ENCODE measurements at places on chromosomes 7 and 10.

DNA sequence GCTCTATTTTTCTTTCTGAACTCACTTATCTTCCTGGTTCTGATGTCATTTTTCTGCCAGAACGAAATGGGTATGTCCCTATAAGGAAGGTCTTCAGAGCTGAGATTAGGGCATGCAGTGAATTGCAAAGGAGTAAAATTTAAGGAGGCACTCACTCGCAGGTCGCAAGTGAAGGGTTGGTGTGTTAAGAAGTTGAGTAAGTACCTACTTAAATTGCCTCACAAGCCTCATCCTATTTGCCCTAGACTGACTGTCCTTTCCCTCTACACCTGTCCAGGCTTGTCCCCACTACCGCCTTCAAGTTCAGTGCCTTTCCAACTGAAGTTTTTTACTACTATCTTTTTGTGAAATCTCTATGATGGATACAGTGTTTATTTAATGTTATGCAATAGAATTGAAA, 191.5 kb downstream of the AHR start:
- DNase-seq, result peak; percentile 1

- DNase-seq, result no peak
Measured at GRCh38 chr7:75732764-75733630, 5.7 kb downstream of the HIP1 start.

DNA sequence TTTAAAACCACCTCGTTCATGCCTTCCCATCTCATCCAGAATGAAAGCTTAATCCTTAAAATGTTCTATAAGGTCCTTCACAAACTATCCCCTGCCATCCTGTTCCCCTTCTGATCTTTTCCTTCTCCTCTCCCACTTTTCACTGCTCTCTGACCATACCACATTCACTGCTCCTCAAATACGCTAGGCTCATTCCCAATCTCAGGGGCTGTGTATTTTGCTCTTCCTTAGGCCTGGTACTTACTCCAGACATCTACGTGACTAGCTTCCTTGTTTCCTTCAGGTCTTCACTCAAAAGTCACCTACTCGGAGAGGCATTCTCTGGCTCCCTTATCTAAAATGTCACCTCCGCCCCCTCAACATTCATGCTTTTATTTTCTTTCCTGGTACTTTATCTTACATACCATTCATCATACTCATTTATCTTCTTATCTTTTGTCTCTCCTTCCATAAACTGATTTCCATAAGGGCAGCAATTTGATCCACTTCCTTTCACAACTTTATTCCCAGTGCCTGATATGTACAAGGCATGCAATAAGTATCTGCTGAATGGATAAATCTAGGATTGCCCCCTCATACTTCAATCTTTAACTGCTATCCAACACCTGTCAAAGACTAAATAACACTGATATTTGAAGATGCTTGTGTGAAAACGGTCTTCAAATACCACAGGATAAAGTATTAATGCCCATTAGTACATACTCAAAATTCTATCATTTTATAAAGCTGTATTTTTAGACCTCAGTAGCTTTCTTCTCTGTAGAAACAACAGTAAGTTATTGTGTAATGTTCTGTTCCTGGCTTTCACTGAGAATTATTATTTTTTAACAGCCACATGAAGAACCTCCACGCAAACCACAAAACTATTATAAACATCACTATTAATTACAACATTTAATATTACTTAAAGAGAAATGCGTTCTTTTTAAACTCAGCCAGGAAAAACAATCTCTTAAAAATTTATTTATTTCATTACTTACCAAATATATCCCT, 27.0 kb downstream of the JMJD1C start:
- no peak for DNase-seq

GRCh38 chr7:121302214-121302745, 26.5 kb upstream of the WNT16 start:
- no peak for DNase-seq

DNA sequence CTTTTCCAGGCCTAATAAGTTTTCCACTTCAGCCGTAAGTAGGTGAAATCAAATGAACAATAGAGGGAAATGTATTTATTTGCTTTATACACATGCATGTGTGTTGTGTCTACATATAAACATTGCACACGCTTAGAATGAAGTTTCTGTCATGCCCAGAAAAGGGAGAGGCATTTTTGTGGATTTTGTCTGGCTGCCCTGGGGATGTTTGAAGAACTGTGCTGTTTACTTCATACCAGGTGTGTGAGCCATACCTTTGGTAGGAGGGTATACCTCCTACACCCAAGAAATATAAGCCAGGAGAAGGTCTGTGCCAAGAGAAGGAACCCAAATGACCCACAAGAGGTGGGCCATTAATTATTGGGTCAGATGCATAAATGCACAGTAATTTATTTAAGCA, 12.8 kb downstream of the GATAD1 start:
- no peak for DNase-seq

- DNase-seq, result no peak
Measured at GRCh38 chr7:100418930-100419659, 9.4 kb downstream of the ZCWPW1 start.

- DNase-seq, result peak; percentile 93
Measured at GRCh38 chr10:15684768-15685167, 35.0 kb downstream of the ITGA8 start.

DNA sequence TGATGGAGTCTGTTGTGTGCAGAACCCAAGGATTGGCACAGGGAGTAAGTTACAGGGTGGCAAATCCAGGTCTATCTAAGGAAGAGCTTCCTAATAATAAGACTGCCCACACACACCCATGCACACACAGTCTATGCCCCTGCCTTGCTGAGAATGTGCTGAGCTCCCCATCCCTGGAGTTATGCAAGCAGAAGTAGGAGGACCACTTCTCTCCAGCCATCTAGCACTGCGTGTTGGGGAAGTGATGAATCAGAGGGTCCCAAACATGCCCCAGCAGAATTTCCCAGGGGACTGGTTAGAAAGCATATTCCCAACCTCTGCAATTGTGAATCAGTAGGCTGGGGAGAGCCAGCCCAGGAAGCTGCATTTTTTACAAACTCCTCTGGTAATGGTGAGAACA, 117.2 kb downstream of the CDH23 start:
- DNase-seq, result no peak

DNA sequence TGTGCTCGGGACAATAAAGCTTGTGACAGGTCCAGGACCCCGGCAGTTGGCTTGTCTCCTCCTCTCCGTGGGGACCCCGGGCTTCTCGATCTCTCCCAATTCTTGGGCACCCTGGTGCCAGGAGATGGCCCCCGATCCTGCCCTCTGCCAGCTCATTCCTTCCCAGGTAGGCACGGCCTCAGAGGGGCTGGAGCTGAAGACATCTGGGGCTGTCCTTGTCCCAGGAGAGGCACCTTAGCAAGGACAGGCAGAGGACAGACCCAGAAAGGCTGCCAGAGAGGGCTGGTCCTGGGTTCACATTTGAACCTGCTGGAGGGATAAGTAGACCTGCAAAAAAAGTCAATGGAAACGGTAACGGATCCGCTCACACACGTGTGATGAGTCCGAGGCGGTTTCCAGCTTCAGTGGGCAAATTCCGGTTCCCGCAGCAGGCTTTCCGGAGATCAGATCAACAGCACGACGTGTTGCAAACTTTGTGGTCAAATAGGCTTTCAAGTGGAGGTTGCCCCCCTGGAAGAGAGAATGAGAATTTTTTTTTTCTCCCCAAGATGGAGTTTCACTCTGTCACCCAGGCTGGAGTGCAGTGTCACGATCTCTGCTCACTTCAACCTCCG, 47.7 kb upstream of the GTF2IRD1 start:
- no peak for DNase-seq

- peak; percentile 68 for DNase-seq
Measured at GRCh38 chr10:104268405-104268712, 625 bp upstream of the GSTO2 start.

DNA sequence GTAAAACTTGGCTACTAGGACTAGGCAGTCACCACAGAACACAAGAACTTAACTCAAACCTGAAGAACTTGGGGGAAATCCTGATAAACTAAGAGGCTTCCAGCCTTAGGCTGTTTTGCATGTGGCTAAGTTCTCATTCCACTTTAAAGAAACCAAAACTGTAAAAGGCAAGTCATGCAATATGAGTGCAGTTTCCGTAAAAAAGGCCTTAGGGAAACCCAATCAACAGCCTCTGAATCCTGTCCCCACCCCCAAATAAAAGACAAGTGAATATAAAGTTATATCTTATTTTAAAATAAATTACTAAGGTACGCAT, 95.1 kb downstream of the USP6NL start:
- DNase-seq, result peak; percentile 74

DNA sequence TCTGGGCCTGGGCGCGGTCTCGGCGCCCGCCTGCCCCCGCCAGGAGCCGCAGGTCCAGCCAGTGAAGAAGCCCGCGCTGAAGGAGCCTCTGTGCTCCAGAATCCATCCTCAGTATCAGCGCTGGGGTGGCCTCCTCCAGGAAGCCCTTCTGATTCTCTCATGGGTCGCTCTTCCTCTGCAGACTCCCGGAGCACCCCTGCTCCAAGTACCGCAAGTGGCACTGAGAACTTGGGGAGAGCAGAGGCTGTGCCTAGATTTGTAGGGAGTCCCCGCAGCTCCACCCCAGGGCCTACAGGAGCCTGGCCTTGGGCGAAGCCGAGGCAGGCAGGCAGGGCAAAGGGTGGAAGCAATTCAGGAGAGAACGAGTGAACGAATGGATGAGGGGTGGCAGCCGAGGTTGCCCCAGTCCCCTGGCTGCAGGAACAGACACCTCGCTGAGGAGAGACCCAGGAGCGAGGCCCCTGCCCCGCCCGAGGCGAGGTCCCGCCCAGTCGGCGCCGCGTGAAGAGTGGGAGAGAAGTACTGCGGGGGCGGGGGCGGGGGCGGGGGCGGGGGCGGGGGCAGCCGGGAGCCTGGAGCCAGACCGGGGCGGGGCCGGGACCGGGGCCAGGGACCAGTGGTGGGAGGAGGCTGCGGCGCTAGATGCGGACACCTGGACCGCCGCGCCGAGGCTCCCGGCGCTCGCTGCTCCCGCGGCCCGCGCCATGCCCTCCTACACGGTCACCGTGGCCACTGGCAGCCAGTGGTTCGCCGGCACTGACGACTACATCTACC, at the start of gene ALOX5:
Gene ALOX5 (plus strand): TSS at position 641 of the 774 bp plus-strand sequence. CDS start 64 bp downstream, at position 705.
- peak; percentile 63 for DNase-seq

- DNase-seq, result peak; percentile 35
Measured at GRCh38 chr7:110573862-110574528, 516.9 kb upstream of the LRRN3 start.

DNA sequence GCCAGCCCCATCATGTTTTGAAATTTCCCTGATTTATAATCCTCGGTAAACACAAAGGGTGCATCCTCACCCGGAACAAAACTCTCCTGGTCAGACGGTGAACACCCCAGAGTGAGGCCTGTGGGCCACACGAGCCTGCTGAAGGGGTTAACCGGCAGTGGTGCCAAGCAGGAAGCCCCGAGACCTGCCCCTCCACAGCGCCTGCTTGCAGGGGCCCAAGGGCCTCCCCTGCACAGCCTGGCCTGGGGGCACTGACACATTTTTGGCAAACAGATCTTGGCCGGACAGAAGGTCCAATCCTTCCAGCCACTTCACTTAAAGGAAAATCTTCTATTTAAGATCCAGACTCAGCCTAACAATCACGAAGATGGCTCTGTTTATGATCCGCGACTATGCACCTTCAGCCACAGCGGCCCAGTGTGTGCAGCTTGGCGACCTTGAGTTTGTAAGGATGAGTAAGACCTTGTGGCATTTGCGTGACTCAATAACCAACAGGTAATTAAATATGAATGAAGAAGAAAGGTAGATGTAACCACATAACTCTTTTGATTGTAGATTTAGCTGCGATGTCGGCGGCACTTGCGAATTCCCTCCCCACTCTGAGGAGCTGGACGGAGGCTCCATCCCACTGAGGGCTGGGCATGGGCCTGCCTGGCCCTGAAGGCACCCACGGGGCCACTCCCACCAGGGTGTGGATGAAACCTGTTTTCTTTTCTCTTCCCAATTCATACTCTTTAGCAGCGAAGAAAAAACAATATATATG, 328.2 kb downstream of the DNAJB6 start:
- DNase-seq, result no peak

DNA sequence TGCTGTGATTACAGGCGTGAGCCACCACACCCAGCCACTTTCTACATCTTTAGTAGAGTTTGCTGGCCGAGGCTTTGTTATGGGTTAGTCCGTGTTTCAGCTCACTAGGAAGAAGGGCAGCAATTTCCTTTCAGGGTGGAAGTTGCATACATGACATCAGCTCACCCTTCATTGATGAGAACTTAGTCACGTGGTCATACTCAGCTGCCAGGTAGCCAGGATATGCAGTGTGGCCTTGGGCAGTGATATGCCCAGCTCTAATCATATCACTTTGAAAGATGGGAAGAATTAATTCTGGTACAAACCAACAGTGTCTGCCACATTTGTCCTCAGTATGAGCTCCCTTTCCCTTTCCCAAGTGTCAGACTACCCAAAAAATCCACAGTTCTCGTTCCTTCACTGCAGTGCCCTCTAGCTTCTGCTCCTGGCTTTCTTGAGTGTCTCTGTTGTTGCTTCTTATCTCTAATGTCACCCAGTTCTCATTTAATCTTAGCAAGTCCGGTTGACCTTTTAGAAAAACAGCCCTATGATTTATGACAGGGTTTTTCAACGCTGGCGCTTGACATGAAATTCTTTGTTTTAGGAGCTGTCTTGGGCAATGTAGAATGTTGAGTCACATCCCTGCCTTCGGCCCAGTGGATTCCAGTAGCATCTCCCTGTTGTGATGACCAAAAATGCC, 108.7 kb upstream of the ITGB1 start:
- peak; percentile 86 for DNase-seq

DNA sequence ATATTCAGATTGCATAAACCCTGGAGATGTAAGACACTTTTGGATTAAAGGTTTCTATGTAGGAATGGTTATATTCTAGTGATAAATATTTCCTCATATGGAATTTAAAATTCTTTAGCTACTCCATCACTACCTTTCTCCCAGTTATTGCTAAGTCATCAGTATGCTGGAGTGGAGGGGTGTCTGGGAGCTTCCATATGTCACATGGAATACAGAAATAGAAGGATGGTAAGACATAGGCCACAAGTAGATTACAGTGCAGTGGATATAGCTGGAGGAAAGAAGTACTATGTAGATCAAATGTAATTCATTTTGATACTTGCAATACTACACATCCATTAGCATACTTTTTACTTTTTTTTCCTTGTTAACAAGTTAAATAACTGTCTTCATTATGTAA, 428.4 kb downstream of the ARL4A start:
- no peak for DNase-seq

- DNase-seq, result no peak
Measured at GRCh38 chr10:34580643-34581042, 234.5 kb downstream of the PARD3 start.

DNA sequence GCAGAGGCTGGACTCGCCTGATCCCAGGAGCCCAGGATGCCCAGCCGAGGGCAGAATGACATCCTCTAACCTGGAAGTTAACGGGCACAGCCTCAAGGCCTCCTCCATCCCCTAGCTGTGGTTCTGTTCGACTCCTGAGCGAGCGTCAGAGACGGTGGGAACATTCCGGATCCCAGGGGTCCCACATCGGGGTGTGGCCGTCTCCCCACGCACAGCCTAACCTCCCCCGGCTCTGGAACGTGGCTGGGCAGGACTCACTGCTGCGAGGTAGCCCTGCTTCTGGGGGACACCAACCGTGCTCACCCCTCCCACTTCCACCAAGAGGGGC, 8.4 kb downstream of the FOXL3 start:
- DNase-seq, result no peak

GRCh38 chr7:158655931-158656441, 48.6 kb downstream of the NCAPG2 start:
- no peak for DNase-seq

Measured in OCI-M1 (cell line).